ENCODE measurements at places on chromosomes 5 and 9. TPM values are rescaled to one million over a fixed set of nuclear protein-coding genes. Genes with fewer than 3 reads are reported as not detected.

DNA sequence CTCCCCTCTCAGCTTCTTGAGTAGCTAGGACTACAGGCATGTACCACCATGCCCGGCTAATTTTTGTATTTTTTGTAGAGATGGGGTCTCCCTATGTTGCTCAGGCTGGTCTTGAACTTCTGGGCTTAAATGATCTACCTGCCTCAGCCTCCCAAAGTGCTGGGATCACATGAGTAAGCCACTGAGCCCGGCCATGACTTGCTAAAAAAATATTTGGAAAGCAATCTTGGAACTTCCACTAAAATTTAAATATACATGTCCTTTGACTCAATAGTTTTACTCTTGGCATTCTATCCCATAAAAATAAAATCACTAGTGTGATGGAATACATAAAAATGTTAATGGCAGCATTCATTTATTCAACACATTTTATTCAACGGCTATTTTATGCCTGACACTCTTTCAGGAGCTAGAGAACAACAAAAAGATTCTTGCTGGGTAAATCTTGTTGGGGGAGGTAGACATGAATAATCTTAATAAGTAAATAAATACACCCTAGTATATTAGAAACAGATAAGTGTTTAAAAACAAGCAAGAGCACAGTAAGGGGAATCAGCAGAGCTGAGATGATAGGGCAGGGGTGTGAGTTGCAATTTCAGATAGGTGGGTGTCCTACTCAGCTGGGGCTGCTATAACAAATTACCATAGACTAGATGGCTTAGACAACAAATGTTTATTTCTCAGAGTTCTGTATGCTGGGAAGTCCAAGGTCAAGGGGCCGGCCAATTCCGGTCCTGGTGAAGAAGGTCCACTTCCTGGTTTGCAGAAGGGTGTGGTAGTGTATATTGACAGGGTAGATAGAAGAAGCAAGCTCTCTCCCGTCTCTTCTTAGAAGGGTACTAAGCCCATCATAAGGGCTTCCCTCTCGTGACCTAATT is 50.7 kb downstream of the KCNV2 start:
- H3K4me3 ChIP-seq, result no peak overlapping the region
- H3K27me3 ChIP-seq, result no peaks in the 10 kb centered on the region

DNA sequence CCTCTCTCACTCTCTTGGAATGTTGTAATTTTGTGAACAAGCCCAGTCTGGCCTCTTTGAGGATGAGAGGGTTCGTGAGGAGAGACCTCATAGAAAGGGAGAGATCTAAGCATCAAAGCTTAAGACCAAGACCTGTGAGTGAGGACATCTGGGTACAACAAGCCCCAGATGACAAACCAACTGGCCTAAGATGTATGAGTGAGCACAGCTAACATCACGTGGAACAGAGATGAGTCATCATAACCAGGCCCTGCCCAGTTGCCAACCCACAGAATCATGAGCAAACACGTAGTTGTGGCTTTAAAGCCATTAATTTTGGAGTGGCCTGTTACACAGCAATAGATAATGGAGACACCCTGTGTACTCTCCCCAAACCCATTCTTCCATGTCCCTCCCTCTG is 439.1 kb upstream of the KIF2A start:
- H3K36me3 ChIP-seq, result no peaks in the 10 kb centered on the region
- H3K4me1 ChIP-seq, result no peaks in the 10 kb centered on the region
- DNase-seq, result no peak
- no peak overlapping the region for H3K27ac ChIP-seq

- no peak overlapping the region for H3K27ac ChIP-seq
- no peaks in the 10 kb centered on the region for H3K4me1 ChIP-seq
- H3K36me3 ChIP-seq, result no peaks in the 10 kb centered on the region
- H3K4me3 ChIP-seq, result no peak overlapping the region
Measured at GRCh38 chr9:28197653-28198052, 624.4 kb upstream of the C9orf72 start.

DNA sequence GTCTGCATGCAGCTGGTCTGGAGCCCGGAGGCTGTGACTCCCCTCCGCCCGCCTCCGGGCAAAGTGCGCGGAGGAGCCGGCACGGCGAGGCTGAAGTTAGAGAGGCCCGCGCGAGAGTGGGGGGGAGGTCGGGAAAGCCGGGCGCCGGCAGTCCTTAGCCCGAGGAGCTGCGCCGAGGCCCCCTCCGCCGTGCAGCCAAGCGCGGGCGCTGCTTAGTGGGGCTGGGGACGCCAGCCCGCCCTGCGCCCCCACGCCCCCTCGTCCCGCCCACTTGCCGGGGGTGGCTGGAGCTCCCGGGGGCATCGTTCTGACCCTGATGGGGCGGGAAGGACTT is 403 bp downstream of the NINJ1 start:
- peak overlapping the region; percentile 58 for H3K4me3 ChIP-seq
- no peak for DNase-seq
- H3K36me3 ChIP-seq, result no peaks in the 10 kb centered on the region
- no peaks in the 10 kb centered on the region for H3K27me3 ChIP-seq

GRCh38 chr5:163874431-163874830 is 369.0 kb downstream of the MAT2B start:
- no peaks in the 10 kb centered on the region for H3K27me3 ChIP-seq
- no peaks in the 10 kb centered on the region for H3K36me3 ChIP-seq
- no peak overlapping the region for H3K27ac ChIP-seq
- no peak overlapping the region for H3K4me3 ChIP-seq
- DNase-seq, result no peak

DNA sequence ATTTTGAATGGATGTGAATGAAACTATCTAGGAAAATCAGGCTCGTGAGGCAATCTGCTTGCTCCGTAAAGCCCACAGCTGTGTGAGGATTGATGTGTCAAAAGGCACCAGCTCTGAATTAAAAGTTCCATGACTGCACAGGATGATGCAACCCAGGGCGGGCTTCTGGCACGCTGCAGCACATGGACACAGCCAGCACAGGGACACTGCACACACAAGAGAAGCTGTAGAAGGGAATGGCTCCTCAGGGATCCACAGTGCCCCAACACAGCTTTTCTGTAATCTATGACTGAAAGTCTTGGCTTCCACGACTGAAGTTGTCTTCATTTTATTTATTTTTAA is 151.0 kb downstream of the GCNT1 start:
- no peaks in the 10 kb centered on the region for H3K36me3 ChIP-seq
- H3K4me1 ChIP-seq, result no peaks in the 10 kb centered on the region
- H3K27me3 ChIP-seq, result no peaks in the 10 kb centered on the region
- H3K27ac ChIP-seq, result no peak overlapping the region
- DNase-seq, result peak; percentile 46

GRCh38 chr5:820245-820644 is 30.5 kb downstream of the ZDHHC11 start:
- H3K4me1 ChIP-seq, result no peaks in the 10 kb centered on the region
- no peak overlapping the region for H3K27ac ChIP-seq
- no peak for DNase-seq
- no peaks in the 10 kb centered on the region for H3K27me3 ChIP-seq
- H3K36me3 ChIP-seq, result no peaks in the 10 kb centered on the region

GRCh38 chr9:37963936-37964739 is 60.2 kb upstream of the SLC25A51 start:
- peak; percentile 75 for DNase-seq
- H3K4me3 ChIP-seq, result no peak overlapping the region
- H3K27ac ChIP-seq, result peak overlapping the region; percentile 85
- H3K36me3 ChIP-seq, result no peaks in the 10 kb centered on the region

DNA sequence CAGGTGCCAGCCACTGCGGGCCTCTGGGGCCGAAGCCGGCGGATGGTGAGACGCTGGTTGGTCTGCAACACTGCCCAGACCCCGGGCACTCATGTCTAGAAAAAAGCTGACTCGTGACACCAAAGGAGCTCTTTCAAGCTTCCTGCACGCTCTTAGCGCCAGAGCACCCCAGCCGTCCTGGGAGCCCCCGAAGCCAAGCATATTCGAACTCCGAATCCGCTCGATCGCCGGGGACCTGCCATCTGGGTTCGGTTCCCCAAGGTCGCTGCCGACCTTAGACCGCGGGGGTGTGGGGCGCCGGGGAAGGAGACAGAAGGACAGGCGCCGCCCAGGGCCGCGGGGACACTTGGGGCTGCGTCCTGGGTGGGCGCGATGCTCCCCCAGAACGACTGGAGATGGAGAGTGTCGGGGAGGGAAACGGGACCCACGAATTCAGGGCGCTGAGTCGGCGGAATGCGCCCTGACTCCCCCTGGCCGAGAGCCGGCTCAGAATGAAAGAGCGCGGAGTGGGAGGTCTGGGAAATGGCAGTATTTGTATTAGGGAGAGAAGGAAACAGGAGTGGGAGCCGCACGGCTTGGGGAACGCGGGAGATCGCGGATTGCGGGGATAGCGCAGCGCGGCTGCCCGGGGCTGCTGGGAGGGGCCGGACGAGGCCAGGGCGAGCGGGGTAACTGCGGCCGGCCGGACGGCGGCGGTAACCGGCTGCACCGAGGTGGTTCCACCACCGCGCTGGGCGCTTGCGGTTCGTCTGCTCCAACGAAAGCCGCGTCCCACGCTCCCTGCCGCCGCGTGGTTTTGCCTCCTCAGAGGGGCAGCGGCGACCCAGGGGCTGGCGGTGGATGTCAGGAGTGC is 20.1 kb upstream of the MARCHF6 start:
- peaks cover 32% of the 10 kb centered on the region for H3K4me1 ChIP-seq
- H3K27ac ChIP-seq, result peak overlapping the region; percentile 65
- peak; percentile 38 for DNase-seq

DNA sequence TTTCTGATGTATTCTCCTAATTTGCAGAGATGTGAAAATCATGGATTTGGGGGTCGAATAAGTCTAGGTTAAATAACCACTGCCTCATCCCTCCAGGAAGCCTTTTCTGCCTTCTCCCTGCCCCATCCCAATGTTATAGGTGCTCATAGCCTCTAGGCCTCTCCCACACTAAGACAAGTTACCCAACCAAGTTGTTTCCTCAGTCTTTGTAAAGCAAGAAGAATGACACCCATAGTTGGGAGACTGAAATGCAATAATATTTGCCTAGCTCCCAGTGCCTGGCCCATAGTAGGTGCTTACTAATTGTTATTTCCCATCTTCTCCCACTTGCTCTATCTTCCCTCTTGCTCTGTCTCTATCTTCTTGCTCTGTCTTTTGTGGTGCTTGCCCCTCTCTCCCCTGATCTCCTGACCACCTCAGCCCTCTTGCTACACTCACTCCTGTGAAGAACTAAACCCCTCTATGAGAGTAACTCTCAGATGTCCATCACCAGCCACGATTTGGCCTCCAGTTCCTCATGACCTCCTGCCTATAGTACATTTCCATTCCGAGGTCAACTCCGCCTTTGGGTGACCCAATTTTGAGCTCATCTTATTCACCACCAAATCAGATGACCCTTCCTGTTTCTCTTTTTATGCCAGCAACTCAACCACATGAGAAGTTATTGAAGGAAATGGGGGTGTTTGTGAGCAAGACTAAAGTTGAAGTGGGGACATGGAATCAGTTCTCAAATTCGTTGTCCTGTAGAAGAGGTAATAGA is 7.0 kb downstream of the AFAP1L1 start:
- H3K27me3 ChIP-seq, result no peaks in the 10 kb centered on the region
- no peaks in the 10 kb centered on the region for H3K36me3 ChIP-seq
- no peak overlapping the region for H3K4me3 ChIP-seq
- DNase-seq, result peak; percentile 33

DNA sequence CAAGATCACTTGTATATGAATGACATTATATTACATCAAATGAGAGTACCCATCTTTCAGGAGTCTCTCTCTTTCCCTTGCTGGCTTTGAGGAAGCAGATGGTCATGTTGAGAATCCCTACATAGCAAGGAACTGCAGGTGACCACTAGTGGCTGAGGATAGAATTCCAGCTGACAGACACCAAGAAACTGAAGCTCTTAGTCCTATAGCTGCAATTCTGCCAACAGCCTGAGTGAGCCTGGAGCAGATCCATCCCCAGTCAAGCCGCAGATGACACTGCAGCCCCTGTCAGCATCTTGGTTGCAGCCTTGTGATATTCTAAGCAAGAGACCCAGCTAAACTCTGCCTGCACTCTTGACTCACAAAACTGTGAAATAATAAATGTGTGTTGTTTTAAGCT is 531.5 kb downstream of the CSNK1G3 start:
- H3K4me3 ChIP-seq, result no peak overlapping the region
- no peaks in the 10 kb centered on the region for H3K4me1 ChIP-seq
- no peaks in the 10 kb centered on the region for H3K27me3 ChIP-seq
- no peak for DNase-seq

GRCh38 chr5:62111428-62111827 is 194.6 kb upstream of the KIF2A start:
- no peaks in the 10 kb centered on the region for H3K36me3 ChIP-seq
- H3K27me3 ChIP-seq, result no peaks in the 10 kb centered on the region
- no peak for DNase-seq
- H3K4me1 ChIP-seq, result no peaks in the 10 kb centered on the region

DNA sequence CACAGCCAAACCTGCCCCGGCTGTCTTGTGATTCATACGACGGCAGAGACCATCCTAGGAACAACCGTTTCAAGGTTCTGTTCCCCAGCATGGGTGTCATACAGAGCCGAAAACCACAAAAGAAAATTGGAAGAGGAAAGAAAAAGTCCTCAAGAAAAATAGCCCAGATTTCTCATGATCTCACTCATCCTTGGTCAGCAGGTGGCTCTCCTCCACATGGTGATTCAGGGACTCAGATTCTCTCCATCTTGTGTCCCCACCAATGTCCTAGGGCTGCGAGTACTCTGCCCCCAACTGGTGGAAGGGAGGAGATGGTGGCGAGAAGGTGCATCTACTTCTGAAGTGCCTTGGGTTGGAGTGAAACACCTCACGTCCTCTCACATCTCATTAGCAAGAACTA is 25.6 kb downstream of the PDZD2 start:
- no peaks in the 10 kb centered on the region for H3K4me1 ChIP-seq
- no peak overlapping the region for H3K4me3 ChIP-seq
- no peaks in the 10 kb centered on the region for H3K36me3 ChIP-seq
- H3K27ac ChIP-seq, result no peak overlapping the region
- no peaks in the 10 kb centered on the region for H3K27me3 ChIP-seq
- DNase-seq, result no peak

- DNase-seq, result no peak
- H3K27ac ChIP-seq, result no peak overlapping the region
- H3K4me3 ChIP-seq, result no peak overlapping the region
Measured at GRCh38 chr5:147882586-147883313, 4.2 kb downstream of the SCGB3A2 start.

DNA sequence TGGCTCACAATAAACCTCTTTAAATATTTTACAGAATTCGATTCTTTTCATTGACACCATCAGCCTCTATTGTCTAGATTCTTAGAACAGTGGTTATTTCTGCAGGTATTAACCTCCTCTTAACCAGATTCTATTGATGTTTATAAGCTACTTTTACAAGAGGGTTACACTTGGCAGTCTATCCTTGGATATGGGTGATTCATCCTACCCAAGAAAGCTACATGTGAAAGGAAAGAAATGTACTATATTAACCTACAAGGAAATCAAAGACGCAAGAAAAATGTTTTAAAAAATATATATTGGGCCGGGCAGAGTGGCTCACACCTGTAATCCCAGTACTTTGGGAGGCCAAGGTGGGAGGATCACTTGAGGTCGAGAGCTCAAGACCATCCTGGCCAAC is 16.7 kb downstream of the SLC25A25 start:
- no peaks in the 10 kb centered on the region for H3K36me3 ChIP-seq
- no peaks in the 10 kb centered on the region for H3K27me3 ChIP-seq
- peaks cover 20% of the 10 kb centered on the region for H3K4me1 ChIP-seq
- no peak for DNase-seq
- H3K27ac ChIP-seq, result no peak overlapping the region
- no peak overlapping the region for H3K4me3 ChIP-seq

The PRRT1B gene
- 9.2 TPM for total RNA-seq

The PCDHGA10 gene
- total RNA-seq, result 3.0 TPM

The SCGB3A2 gene
- total RNA-seq, result 406 TPM
